Activated CD4-positive, alpha-beta T cell treated with anti-CD3 and anti-CD28 coated beads, Interleukin-2, amount 50 U/mL, for 4 hours (primary cell): ENCODE measurements at places on chromosomes 7 and 10.

DNA sequence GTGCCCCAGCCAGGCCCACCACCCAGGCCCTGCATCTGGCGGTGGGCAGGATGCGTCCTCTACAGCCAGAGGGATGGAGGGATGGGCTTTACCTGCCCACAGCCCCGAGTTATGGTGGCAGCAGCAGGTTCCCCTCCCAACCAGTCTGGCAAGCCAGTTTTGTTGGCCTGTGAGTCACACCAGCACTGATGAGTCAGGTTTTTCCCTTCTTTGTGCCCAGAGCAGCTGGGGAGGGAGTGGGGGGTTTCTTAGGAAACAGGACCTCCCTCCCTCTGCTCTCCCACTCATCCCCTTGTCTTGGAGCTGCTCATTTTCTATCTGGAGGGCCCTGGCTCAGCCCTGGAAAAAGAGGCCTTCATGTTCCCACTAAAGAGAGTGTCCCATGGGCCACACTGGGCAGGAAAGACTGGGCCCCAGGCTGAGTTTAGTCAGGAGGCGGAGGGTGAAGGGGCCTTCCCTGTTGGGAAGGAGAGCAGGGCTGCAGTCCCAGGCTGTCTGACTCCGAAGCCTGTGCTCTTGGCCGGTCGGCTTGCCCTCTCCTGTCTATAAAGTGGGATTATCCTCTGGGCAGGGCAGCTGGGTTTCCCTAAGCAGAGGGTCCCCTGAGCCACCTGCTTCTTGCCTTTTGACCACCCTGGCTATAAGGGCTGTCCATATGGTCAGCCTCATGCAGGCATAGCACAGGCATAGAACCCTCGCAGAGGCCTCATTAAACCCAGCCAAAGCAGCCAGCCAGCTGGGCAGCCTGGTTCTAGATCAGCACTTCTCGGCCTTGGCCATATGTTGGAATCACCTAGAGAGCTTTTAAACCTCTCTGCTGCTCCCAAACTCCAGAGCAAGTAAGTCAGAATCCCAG, 30.2 kb upstream of the ANKRD2 start:
- peak; percentile 34 for DNase-seq

DNA sequence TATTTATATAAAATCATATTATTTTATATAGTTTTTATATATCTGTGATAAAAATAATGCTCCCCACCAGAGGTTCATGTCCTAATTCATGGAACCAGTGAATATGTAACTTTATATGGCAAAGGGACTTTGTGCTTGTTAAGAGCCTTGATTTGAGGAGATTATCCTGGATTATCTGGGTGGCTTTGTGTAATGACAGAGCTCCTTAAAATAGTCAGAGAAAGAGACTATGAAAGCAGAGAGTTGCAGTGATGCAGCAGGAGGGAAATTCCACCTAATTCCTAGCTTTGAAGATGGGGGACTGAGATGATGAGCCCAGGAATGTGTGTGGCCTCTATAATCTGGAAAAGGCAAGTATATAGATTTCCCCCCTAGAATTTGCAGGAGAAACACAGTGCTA, 1034.2 kb upstream of the C7orf33 start:
- DNase-seq = no peak

DNA sequence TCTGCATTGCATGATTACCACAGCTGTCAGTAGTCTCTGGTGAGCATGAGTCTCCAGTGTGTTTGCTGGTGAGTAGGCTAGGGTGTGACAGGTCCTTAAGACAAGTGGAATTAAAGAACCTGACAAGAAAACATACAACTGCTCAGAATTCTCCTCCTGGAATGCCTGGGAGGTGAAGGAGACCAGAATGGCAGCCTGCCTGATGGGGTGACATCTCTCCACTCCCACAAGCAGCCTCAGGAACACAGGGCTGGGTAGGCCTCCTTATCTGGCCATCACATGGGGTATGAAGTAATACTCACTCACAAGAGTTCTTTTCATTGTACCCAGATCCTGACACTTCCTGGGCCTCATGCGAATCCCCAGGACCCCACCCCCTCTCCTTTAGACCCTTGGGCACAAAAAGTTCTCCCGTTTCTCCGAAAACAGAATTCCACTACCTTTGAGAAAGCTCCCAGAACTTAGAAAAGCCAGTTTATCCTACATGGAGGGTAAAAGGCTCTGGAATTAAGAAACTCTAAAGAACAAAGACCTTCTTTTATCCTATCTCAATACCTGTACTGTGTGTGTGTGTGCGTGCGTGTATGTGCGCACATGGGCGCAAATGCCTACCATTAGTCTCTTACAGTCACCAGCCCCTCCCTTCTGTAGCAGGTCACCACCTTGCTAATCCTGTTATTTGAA, 33.4 kb upstream of the C1GALT1 start:
- no peak for DNase-seq

GRCh38 chr7:143900230-143900766, 1.7 kb downstream of the TCAF1 start:
- DNase-seq = no peak

DNA sequence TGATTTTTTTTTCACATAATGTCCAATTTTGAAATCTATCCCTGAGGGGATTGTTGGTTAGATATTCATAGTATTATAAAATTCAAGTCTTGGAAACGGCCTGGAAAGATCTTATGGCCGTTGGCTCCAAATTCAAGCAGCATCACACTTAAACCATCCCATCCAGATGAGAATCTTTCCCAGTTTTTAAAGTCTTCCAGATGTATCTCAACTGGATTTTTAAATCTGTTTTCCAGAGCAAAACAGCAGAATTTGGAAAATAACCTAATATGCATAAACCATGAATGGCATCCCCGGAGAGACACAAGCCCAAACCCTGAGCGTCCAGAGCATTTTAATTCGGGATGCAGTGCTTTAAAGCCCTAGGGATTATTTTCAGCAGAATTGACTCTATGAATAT, 208.2 kb upstream of the PRKCQ start:
- no peak for DNase-seq

DNA sequence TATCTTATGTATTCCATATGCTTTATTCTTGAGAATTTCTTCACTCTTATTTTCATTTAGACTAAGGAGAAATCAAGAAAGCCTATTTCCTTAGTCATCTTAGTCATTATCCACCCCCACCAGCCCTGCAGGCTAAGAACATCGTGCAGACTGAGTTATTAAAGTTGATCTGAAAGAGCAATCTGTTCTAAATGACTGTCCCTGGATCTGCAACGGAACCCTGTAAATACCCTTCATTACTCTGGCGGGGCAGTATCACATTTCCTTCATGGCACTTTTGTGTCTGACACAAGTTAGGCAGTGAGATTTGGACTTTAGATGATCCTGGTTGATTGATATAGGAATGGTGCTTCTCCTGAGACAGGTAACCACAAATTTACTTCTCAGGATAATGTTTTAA, 3.5 kb upstream of the MYPN start:
- DNase-seq = no peak

- DNase-seq = no peak
These were observed 628.7 kb downstream of the TYW1 start for GRCh38 chr7:67625257-67625737.

GRCh38 chr7:131688738-131689661, 132.6 kb upstream of the PODXL start:
- DNase-seq = peak; percentile 46

GRCh38 chr10:123241391-123242141, 87.4 kb downstream of the BUB3 start:
- DNase-seq = peak; percentile 31

DNA sequence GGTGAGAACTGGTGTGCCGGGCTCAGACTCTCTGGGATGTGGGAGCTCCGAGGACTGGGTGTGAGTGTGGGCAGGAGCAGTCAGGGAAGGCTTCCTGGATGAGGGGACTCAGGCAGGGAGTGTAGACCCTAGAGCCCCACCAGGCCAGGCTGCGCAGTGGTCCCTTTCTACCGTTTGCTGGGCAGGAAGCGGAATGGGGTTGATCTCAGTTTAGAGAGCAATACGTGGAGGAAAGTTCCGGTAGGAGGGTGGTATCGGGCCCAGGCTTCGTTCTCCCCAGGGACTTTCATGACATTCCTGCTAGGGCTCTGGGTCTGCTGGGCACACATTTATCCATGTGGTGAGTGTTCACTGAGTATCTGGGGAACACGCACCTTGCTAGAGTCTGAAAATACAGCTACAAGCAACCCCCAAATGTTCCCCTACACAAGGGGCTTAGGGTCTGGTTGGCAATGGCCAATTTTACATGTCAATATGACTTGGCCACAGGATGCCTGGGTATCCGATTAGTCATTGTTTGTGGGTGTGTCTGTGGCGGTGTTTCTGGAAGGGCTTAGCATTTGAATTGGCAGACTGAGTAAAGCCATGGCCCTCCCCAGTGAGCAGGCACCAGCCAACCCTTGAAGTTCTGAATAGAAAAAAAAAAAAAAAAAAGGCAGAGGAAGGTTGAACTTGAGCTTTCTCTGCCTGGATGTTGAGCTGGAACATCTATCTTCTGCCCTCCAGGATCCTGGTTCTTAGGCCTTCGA, 20.8 kb downstream of the GHRHR start:
- DNase-seq = no peak

GRCh38 chr7:169276-170172, 22.8 kb upstream of the FAM20C start:
- DNase-seq = no peak

GRCh38 chr7:98995523-98996149, 117.3 kb downstream of the TRRAP start:
- no peak for DNase-seq

DNA sequence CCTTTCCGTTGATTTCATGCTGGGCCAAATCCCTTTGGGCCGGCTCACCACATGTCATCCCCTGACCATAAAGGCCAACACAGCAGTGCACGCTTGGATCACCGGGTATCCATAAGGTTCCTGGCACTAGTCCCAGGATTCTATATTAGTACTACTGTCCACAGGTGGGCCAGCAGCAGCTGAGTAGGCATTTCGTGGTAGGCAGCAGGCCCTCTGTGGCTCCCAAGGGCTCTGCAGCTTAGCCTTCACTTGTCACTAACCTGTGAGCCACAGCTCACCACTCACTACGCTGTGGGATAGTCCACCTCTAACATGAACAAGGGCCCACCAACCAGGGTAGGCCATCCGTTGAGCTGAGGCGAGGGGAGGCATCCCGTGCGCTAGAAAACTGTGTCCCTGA, 89.2 kb upstream of the MALRD1 start:
- no peak for DNase-seq

GRCh38 chr7:7867846-7868571, 100.6 kb upstream of the GLCCI1 start:
- no peak for DNase-seq

DNA sequence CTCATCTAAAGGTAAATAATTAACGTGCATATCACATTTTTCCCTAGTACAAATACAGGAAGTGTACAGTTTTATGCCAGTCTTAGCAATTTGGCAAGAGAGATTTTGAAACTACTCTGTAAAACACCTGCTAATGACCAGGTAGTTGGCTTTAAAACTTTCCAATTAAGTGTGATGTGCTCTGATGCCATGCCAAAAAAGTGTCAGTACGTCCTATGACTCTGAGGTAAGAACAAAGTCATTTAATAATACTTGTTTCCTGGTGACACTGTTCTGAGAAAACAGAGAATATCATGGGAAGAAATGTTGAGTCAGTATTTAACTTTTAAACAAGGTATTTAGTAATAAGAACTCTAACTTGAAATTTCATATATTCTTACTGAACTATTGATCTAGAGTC, 9.6 kb downstream of the PDZD8 start:
- DNase-seq = no peak

DNA sequence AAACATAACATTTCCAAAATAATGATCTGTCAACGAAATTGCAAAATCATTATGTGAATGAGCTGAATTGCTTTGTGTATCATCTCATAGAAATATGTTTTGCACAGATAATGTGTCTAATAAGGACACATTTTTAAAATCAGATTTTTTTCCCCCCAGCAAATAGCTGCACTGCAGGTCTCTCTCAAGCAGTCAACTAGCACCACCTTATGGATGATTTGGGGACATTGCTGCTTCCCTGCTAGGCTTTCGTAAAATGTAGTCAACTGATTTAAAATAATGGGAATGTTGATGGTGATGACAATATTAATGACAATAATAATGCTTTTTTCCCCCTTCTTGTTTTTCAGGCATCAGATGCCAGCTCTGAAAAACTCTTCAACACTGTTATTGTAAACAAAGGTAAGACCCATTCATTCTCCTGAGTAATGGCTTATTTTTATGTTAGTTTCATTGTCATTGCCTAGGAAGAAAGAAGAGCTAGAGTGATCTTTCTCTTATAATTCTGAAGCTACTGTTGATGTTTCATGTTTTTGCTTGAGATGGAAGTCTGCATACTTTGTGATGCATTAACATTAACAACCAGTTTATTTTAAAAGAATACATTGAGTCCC, 433.6 kb upstream of the GALNT17 start:
- no peak for DNase-seq

- DNase-seq = no peak
These were observed 835.0 kb upstream of the COBL start for GRCh38 chr7:52151559-52151958.

DNA sequence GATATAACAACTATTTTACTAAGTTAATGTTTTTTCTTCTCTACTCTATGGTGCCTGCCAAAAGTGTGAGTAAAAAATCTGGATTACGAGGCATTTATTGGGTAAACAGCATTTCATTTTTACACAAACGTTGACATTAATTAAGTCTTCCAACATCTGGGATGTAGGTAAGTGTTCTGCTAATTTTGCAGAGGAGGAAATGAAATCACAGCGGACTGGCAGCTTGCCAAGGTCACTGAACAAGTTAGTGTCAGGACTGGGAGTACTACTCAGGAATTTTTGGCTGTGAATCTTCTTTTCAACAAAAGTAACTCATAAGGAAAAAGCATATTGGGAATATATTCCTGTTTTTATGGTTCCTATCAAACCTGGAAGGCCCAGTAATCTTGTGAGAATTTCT, 612.1 kb upstream of the FZD8 start:
- DNase-seq = no peak

DNA sequence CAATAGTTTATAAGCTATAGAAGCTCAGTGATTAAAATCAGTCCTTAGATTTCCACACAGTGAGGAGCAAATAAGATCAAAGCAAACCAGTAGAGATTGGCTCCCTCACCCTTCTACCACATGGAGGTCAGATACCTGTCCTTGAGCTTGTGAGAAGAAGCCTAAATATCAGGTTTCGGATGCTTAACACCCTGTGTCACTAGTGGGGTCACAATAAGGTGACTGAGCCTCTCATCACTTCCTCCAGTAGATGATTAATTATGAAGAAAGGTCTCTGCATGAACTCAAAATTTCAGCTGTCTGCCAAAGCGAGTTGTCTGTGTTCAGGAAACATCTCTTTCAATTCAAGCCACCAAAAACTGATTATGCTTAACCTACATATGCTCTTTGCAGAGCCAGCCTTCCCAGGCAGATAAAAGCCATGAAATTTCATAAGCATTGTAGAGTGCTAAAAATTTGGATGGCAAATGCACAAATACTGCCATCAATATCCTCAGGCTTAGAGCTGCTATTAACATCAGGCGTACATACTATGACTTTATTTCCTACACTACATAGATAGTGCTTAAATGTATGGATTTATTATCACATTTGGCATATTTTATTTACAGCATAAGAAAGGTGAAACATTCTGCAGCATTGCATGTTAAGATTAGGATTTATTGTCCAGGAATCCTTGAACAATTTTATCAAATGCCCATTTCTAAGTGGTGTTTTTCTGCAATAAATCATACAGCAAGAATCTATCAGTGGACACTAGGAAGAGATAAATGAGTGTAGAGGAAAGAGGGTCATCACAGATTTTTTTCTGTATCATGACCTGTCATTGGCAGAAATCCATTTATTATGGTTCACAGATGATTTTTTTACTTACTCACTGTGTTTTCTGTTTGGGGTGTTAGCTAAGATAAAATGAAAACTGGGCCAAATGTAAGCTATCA, 285.1 kb upstream of the SP8 start:
- DNase-seq = no peak
